ENCODE measurements at places on chromosomes 6 and 20.
A peak's percentile ranks its signal among the peaks of the same experiment; 100 is the strongest.

DNA sequence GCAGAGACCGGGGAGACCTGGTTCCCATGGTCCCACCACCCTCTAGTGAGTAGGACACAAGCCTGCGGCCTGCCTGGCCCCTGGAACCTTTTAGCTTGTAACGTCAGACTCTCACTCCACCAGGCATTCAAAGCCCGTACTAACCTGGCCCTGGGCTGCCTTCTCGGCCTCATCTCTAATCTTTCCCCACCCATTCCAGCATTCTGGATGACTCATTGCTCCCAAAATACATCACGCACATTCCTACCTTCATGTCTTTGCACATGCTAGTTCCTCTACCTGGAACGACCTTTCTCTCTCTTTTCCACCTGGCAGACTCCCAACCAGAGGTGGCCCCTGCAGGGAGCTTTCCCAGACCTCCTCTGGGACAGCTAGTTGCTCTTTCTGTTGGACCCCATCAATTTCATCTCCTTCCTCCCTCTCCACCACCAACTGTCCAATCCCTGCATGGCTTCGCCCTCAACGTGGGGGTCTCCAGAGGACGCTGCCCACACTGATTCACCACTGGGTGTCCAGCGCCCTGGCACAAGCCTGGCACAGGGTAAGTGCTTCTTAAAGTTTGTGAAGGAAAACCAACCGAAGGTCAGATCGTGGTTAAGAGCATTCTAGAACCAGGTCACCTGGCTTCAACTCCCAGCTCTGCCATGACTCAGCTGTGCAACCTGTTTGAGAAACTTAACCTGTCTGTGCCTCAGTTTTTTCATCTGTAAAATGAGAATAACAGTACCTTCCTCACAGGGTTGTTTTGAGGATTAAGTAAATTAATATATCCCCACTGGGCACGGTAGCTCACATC, 35.2 kb downstream of the JPH2 start:
- no peak for DNase-seq

- DNase-seq = no peak
Observed at GRCh38 chr6:80165819-80166218, 59.3 kb downstream of the BCKDHB start.

- no peak for DNase-seq
Observed at GRCh38 chr6:109055771-109056235, 38.8 kb downstream of the SESN1 start.

- DNase-seq = no peak
Observed at GRCh38 chr6:17418281-17419188, 25.1 kb downstream of the CAP2 start.

- no peak for DNase-seq
Observed at GRCh38 chr20:32411955-32412706, 54.0 kb downstream of the ASXL1 start.

DNA sequence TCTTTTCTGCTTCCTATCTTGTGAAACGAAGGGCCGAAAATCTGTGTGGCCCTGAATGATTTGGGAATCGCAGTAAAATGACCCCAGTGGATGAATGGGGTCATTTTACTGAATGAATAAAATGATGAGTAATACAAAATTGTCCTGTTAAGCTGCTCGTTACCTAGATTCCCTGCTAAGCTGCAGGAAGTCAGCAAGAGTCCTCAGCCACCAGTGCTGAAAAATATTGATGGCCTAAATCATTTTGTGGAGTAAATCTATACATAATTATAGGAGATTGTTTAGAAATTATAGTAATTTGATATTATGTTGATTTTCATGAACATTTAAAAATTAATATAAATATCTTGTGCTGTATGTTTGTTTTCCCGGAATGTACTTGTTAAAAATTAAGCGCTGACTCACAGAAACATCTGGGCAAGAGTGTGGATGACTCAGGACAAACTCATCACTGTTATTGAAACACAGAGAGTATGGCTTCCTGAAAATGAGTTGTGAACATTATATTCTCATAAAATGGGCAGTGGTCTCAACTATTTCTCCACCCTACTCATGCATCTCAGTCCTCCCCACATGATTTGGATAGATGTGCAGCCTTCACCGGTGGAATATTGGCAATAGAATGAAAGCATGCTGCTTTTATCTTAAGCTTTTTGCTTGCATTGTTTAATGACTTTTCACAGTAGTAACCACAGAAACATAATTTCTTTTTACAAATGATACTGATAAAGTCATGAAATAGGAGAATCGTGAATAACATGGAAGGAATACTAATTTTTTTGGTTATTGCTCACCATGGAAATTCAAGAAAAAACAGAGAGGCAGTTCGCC, 36.2 kb upstream of the RGS17 start:
- DNase-seq = no peak

DNA sequence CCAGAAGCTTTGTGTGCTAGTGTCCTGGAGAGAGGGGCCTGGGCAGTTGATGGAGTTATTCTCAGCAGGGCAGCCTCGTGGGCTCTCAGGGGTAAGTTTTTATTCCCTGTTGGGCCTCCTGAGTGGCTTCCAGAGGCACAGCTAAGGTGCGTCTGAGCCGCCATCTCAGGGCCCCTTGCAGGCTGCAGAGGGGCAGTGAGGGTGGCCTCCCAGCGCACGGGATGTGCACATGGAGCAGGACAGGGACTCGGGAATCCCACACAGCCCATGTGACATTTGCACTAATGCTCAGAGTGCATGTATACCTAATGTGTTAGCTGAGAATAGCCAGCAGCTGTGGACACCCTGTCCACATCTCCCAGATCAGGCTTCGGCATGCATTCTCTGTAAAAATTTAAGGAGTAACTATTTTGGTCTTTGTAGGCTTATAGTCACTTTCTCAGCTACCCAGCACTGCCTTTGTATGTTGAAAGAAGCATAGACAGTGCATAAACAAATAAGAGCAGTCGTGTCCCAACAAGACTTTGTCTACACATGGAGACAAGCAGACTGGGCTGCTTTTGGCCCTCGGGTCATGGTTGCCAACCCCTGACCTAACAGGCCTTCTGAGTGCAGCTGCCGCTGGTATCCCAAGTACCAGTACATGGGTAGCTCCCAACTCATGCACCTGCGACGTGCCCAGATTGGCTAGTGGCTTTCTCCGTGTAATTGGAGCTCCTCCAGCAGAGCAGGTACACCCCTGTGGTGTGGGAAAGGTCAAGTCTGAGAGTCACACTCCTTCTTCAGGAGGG, 18.6 kb upstream of the CST9L start:
- DNase-seq = no peak

DNA sequence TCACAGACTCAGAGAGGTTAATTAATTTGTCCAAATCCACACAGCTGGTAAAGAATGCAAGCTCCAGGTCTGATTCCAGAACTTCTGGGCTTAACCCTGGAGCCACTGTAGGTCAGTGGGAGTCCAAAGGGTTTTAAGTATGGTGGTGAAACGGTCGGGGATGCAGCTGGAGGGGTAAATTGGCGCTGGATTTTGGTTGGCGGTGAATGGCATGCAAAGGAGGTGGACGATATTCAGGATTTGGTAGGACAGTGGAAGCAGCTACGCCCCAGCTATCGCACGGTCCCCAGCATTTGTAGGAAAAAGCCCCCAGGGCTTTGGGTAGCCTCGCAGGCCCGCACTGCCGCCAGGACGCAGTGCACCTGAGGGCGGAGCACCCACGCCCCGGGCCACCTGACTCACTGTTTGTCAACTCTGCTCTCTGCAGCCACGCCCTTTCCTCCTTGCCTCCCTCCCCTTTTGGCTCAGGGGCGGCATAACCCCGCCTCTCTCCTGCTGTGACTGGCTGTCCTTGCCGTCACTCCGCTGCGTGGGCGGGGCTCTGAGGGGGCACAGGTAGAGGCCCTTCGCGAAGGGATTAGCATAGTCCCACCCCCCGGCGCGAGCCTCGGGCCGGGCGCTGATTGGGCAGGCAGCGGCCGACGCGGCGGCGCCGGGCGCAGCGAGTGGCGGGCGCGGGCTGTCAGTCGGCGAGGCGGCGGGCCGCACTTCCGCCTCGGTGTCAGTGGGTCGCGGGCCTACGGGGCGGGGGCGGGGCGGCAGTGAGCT, at the start of gene OSBPL2:
Gene OSBPL2, plus strand, starts transcription at position 721 of the 768 bp plus-strand sequence. CDS start 17,664 bp downstream, outside the sequence.
- peak; percentile 96 for DNase-seq

- no peak for DNase-seq
Observed at GRCh38 chr6:113103634-113104361, 753.3 kb upstream of the MARCKS start.

DNA sequence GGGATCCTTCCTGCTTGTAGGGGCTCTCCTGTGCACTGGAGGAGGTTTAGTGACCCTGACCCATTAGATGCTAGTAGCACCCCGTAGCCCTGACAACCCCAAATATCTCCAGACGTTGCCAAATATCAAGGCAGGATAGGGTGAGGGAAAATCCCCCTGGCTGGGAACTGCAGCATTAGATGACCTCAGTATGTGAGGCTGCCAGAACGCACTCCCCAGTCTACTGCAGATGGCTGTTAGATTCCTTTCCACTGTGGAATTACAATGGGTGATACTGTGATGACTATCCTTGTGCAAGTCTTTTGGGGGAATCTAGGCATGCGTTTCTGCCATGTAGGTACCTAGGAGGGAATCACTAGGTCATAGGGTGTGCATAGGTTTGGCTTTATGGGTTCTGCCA, 226.3 kb upstream of the KCNG1 start:
- no peak for DNase-seq

- no peak for DNase-seq
Observed at GRCh38 chr6:137415127-137415833, 78.9 kb downstream of the OLIG3 start.

DNA sequence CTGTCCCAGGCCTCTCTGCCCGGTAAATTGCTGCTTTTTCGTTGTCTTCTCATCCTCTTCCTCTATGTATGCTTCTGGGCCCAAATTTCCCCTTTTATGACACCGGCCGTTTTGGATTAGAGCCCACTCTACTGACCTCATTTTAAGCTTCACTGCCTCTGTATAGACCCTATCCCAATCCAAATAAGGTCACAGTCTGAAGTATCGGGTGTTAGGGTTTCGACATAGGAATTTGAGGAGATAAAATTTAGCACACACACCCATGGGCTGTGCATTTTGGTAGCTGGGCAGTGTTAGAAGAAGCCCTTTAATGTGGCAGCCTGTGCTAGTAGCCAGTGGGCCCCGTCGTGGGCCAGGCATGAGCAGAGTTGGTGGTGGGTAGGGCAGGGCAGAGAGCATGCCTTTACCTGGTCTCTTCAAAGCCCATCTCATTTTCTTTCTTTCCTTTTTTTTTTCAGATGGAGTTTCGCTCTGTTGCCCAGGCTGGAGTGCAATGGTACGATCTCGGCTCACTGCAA, 27.9 kb upstream of the EZR start:
- DNase-seq = no peak

- no peak for DNase-seq
Observed at GRCh38 chr6:21367649-21368154, 225.8 kb upstream of the SOX4 start.

- no peak for DNase-seq
Observed at GRCh38 chr6:137233911-137234863, 15.0 kb upstream of the IFNGR1 start.

GRCh38 chr6:113010196-113010989, 663.3 kb downstream of the RFPL4B start:
- no peak for DNase-seq

- DNase-seq = no peak
Observed at GRCh38 chr6:157879034-157879872, 56.2 kb downstream of the SNX9 start.

- DNase-seq = no peak
Observed at GRCh38 chr6:35320031-35320410, 22.3 kb upstream of the PPARD start.

DNA sequence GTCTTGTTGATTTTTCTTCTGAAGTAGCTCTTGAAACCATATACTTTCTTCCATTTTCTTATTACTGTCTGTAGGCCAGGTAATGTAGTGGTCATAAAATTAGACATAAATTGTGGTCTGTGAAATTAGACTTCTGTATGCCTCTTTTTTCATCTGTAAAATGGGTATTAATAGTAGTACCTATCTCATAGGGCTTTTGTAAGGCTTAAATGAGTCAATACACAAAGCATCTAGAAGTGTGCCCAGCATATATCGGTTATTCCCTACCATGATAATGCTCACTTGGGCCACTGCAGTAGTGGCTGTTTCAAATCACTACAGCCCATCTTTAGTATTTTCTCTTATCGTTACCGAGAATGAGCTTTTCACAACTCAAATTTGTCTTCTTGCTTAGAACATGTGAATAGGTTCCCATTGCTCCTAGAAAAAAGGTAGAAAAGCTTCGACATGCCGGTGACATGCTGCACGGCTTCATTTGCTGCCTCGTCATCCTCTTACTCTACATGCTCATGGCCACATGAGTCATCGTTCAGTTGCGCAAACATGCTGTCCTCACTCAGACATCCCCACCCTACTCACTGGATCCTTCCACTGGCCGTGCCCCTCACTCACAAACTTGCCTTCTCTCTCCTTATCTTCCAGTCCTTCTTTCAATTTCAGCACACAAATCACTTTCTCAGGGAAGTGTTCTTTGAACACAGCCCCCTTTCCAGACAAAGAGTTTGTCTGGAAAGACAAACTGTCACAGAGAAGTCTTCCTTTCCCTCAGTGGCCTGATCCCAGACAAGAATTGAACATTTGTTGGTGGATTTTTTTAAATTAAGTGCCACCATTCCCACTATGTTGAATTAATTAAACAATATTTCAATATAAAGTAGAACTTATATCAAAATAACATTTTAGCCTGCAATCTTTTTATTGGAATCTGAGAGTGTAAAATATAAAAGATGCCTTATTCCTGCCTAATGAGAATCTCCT, 32.2 kb upstream of the ERVFRD-1 start:
- peak; percentile 8 for DNase-seq

DNA sequence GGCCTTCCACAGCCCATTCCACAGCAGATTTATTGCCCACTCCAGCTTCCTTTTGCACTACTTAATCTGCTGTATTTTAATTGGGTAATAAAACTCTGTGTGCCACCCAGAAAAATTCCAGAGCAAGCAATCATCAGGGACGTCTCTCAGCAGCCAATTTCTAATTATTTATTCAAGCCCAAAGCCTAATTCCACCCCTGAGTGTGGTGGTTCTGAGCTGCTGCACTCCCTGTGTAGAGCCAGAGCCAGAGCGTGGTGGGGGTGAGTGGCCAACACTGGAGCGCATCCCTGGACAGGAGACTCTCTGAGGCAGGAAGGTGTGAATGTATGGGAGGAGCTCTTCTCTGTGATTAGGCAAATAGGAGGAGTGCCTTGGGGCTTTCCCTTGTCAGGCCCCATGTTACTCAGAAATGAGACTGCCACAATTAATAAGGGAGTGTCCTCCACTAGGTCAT, 66.1 kb downstream of the CD24 start:
- no peak for DNase-seq

DNA sequence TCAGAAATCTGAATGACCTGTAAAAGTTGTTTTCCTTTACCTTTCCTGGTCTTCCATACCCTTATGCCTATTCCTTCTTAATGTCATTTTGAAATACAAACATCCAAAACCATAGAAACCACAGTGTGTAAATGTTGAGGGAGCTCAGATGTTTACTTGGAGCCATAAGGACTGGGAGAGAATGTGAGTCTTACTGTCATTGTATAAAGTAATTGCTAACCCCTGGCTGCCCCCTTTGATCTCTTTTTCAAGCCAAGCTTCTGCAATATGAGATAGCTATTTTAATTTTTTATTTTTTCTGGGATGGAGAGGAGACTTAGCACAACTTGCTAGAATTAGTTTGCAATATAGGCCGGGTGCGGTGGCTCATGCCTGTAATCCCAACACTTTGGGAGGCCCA, 124.4 kb upstream of the AKIRIN2 start:
- DNase-seq = no peak

- no peak for DNase-seq
Observed at GRCh38 chr6:28160233-28160632, 18.6 kb downstream of the ZKSCAN8 start.

Measured in esophagus squamous epithelium (tissue), 5 donors.